ENCODE measurements at places on chromosomes 12 and 14. TPM values are rescaled to one million over a fixed set of nuclear protein-coding genes. Genes with fewer than 3 reads are reported as not detected.

Gene OASL
- 2.5 TPM for total RNA-seq

Gene LBHD2
- total RNA-seq: not detected

Gene PRH2
- total RNA-seq: not detected

- DNase-seq: no peak
Measured at GRCh38 chr12:82359115-82359478, 768 bp downstream of the METTL25 start.

GRCh38 chr14:75254381-75254822 lies 24.2 kb upstream of the FOS start:
- peak; percentile 93 for DNase-seq

GRCh38 chr12:42234970-42235369 lies 3.1 kb downstream of the YAF2 start:
- DNase-seq: peak; percentile 55

DNA sequence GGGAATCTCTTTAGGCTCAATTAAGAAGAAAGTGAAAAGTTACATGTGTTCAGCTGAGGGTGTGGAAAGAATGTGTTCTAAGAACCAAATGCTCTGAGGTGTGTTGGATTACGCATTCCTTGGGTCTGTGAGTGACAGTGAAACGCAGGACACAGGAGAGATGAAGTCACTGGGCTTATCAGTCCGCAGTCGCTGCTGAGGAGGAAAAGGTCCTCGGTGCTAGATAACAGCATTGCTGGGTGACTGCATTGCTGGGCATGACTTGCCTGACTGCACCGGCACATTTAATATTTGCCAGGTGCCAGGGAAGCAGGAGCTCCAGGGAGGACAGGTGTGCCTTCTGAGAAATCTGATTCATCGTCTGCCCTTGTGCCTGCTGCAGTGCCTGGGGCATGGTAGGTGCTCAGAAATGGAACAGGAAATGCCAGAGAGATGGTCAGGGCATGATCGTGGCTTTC lies 64.4 kb upstream of the FZD10 start:
- DNase-seq: no peak

- DNase-seq: no peak
Measured at GRCh38 chr12:63753743-63754142, 26.0 kb upstream of the RXYLT1 start.

- DNase-seq: no peak
Measured at GRCh38 chr14:101090976-101091375, 187.5 kb upstream of the RTL1 start.

- no peak for DNase-seq
Measured at GRCh38 chr14:98692832-98693231, 579.2 kb downstream of the BCL11B start.

Measured in left lobe of liver (tissue), 2 donors.